ENCODE measurements at places on chromosomes 4 and X. TPM values are rescaled to one million over a fixed set of nuclear protein-coding genes. Genes with fewer than 3 reads are reported as not detected.

Gene HTRA3
- total RNA-seq: 0.82 TPM

Gene TLR7
- total RNA-seq: 0.82 TPM

Gene JCHAIN
- under 0.01 TPM for total RNA-seq

Gene LIMCH1
- total RNA-seq: 140 TPM

Gene TMEM187
- total RNA-seq: 1.6 TPM

Gene PIR
- total RNA-seq: 2.0 TPM

Gene SHISA3
- under 0.01 TPM for total RNA-seq

Gene GCNA
- total RNA-seq: 2.0 TPM

Gene PASD1
- total RNA-seq: not detected
